Inflammatory macrophage treated with lipopolysaccharide for 1 hour (primary cell): ENCODE measurements at places on chromosomes 3 and 15.

DNA sequence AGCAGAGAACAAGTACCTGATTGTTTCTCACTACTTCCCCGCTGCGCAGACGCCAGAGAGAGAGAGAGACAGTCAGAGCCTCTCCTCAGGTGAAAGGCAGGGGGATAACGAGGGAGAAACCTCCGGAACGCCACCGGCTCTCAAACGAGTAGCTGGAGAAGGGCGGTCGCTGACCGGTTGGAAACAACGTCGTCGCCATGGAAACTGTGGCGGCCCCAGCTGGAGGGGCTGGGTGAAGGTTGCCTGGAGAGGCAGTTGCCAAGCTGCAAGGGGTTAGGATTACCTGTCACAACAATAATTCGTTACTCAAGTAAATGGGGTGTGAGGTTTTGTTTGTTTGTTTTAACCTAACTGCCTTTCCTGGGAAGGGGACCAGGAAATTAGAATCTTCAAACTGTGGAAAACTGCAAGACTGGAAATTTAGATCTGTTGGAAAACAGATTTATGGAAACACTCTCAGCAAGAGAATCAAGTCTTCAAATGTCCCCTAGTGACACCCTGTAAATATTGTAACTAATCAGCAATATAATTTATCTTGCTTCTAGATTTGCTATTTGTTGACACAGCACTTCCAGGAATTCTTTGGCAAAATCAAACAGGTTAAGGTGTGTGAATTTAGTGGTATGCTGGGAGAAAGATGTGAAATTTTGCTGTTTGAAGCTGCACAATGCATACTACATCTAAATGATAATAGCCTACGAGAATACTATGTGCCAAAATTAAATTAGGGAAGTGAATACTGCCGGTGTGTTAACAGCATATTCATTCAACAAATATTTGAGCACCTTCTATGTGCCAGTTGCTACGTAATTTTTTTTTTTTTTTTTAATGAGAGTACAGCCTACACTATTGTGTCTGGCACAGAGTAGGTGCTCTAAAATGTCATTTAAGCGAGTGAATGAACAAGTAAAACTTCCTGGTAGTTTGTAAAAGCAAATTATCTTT is at the start of gene DNAH12:
Gene DNAH12, minus strand, starts transcription at position 164 of the 945 bp plus-strand sequence. CDS start 1,474 bp downstream, outside the sequence.
- DNase-seq: no peak

DNA sequence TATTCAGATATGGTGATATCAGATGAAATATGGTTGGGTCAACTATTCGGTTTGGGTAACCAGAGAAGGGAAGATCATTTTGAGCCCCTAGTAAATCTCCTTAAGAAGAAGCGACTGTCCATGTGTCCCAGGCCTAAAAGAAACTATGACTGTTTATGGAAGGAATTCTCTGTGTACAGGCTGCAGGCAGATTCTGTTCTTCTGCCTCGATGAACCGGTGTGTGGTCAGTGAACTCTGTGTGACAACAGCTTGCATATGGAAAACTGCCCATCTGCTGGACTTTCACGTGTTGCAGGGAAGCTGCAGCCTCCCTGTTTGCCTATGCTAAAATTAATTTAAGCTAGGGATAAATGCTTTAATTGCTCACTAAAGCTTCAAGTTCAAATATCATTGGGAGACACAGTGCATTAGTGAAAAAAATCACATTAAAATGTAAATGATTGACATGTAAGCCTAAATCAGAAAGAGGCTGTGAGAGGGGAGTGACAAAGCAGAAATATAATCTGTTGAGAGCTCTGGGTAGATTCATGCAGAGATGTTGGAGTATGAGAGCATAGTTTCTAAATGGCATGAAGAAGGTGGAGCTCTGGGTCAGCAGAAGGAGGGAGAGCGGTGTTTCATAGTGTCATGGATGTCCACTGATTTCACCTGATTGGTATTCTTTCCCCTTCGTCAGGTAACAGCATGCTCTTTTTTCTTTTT is 65.4 kb upstream of the PFN2 start:
- DNase-seq: no peak

GRCh38 chr3:131031660-131032059 is 5.0 kb downstream of the NEK11 start:
- DNase-seq: no peak

DNA sequence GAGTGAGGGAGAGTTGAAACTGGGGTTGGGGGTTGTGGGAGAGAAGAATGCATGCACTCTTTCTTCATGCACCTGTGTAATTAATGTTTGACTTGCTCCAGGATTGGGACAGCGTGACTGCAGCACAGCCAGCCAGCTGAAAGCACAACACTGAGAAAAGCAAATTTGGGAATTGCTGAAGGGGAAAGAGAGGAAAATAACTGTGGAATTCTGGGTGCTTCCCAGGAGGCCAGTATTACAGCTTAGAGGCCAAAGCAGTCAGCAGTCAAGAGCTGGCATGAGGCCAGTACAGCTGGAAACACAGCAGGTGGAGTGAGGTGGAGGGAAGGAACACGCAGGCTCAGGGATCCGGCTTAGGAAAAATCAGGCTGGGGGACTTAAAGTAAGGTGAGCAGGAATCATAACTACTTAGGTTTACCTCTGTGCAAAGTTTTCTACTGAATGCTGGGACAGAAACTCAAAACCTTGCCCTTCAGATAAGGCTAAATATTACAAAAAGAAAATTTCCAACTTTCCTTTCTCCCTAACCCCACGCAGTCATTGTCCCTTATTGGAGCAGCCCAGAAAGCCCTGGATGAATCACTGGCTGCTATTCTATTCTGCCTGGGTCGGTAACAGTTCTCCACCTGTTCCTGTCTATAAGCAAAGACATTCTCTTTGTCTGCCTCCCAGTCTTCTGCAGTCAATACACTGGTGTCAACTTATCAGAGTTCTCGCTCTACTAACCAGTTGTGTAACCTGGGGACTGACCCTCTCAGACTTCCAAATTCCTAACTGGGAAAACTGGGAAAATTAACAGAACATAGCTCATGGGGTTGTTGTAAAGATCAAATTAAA is 167.2 kb downstream of the MAGI1 start:
- DNase-seq: no peak

DNA sequence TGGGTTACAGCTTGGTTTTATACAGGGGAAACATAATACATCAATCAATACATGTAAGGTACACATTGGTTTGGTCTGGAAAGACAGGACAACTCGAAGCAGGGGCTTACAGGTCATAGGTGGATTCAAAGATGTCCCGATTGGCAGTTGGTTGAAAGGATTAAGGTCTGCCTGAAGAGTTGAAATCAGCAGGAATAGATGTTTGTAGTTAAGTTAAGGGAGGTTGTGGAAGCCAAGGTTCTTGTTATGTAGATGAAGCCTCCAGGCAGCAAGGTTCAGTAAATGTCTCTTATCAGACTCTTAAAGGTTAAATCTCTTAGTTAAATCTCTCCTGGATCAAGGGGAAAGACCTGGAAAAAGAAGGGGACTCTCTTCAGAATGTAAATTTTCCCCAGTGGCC is 58.4 kb upstream of the MINAR1 start:
- DNase-seq: no peak

DNA sequence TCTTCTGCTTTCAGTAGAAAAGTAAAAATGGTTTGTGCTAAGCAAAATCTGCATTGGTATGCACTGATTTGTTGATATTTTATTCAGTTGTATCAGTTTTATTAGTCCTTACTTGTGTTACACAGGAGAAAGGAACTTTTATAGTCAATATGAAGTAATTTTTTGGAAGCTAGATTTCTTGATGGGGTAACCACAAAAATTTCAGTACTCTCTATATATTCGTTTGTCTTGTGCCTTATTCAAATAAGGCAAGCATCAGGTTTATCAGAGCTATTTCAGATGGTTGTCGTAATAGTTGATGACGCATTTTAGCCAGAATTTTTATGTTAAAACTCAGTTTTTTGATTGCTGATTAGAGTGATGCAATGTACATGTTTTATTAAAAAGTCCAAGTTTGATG is 50.7 kb upstream of the NIPA1 start:
- DNase-seq: no peak

GRCh38 chr3:186361762-186362536 is at the start of gene DGKG:
Gene DGKG (minus strand): TSS chr3:186362234. CDS start chr3:186320459, 41,775 bp downstream.
- peak; percentile 50 for DNase-seq

- no peak for DNase-seq
Measured at GRCh38 chr15:98900356-98900755, 107.2 kb downstream of the PGPEP1L start.

GRCh38 chr15:69154684-69155083 is 5.8 kb upstream of the GLCE start:
- peak; percentile 49 for DNase-seq

DNA sequence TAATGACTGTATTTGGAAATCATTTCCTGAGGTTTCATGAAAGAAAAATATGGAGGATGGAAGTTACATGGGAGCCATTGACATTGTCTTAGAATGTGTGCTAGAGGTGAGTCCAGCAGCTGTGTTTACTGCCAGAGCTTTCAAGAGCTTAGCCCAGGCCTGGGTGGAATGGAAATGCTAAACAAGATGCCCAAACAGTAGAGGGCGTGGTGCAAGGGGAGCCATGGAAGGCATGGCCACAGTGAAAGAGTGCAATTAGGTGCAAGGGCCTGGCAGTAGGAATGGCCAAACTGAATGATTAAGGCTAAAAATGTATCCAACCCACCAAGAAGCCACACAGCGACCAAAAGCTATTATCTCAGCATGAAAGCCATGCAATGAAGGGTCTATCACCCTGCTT is 257.7 kb upstream of the NR2F2 start:
- no peak for DNase-seq

DNA sequence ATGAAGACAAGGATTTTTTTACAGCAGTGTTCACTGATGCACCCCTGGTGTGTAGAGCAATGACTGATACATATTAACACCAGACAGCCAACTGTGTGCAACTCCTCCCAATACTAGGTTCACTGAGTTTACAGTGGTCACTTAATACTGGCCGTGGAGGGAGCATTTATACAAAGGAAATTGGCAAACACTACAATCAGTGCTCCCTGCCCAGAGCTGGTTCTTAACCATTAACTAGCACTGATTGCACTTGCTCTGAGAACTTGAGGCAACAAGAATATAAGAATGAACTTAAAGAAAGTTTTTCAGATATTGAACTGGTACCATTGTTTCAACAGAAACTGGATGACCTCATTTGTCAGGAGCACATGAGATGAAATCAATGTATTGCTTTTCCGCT is 110.6 kb downstream of the MAGI1 start:
- no peak for DNase-seq

- no peak for DNase-seq
Measured at GRCh38 chr3:112047264-112047663, 12.7 kb downstream of the TMPRSS7 start.

DNA sequence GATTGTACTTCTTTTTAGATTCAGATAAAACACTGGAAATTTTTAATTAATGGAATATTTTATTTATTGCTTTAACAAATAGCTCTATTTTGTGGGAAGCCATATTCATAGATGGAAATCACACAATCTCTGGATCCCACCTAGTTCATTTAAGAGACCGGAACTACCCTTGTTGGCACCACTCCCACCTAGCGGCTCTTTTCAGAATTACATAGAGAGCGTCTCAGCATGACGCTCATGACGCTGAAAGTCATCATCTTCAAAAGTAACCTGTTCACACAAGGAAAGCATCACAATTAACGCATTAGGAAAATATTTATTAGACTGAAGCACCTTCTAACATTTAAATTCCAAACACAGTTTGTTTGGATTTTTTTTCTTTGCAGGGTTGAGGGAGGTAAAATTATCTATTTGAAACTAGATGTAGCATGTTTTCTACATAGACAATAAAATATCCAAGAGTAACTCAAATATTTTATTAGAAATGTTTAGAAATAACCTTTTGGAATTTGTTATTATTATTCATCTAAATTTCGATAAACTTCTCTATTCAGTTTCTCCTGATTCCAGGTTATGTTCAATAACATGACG is 214.9 kb upstream of the ARRDC4 start:
- peak; percentile 10 for DNase-seq

GRCh38 chr3:194573680-194574437 is 59.4 kb downstream of the TMEM44 start:
- DNase-seq: peak; percentile 72

- no peak for DNase-seq
Measured at GRCh38 chr3:48859206-48859605, 11.5 kb upstream of the PRKAR2A start.

DNA sequence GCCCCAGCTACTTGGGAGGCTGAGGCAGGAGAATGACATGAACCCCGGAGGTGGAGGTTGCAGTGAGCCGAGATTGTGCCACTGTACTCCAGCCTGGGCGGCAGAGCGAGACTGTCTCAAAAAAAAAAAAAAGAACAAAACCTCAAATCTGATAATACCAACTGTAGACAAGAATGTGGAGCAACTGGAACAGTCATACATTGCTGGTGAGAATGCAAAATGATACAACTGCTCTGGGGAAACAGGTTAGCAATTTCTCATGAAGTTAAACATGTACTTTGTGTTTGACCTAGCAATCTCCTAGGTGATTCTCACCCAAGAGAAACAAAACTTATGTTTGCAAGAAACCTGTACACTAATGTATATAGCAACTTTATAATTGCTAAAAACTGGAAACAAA is 4.4 kb upstream of the VHL start:
- no peak for DNase-seq

- peak; percentile 85 for DNase-seq
Measured at GRCh38 chr3:129606636-129607390, at the start of gene PLXND1. Gene PLXND1 (minus strand): TSS chr3:129606676. CDS start chr3:129606639, 37 bp downstream.

- DNase-seq: no peak
Measured at GRCh38 chr3:139771331-139771730, 93.6 kb upstream of the NMNAT3 start.

DNA sequence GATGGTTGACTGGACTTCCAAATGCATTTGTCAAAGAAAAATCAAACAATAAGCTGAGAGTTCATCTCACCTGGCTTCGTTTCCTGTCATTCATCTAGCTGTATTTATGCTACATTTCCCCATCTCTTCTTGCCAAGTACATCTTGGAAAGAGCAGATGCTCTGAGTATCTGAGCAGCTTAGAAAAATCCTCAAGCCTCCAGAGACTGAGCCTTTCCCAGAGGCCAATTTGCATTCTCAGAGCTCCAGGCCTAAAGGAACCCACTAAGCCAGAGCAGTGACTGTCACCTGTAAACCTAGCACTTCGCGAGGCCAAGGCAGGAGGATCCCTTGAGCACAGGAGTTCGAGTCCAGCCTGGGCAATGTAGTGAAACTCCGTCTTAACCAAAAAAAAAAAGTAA is 100.5 kb downstream of the XXYLT1 start:
- DNase-seq: no peak
